ENCODE measurements at places on chromosomes 5 and 9. TPM values are rescaled to one million over a fixed set of nuclear protein-coding genes. Genes with fewer than 3 reads are reported as not detected.

Gene SLC6A7
- total RNA-seq: not detected

Gene TMC1
- total RNA-seq: 0.62 TPM

Gene GKAP1
- total RNA-seq: 14.9 TPM

Gene PCDHGA11
- 7.5 TPM for total RNA-seq

Gene BAAT
- 0.41 TPM for total RNA-seq

Gene ADGRV1
- total RNA-seq: 7.1 TPM

Gene MELK
- 9.8 TPM for total RNA-seq

Gene OR13C5
- not detected for total RNA-seq

Gene TGFBI
- total RNA-seq: 376 TPM

Gene SLIT3
- 21.4 TPM for total RNA-seq

Gene FBP1
- total RNA-seq: 4.4 TPM

Gene ADAMTSL2
- 4.3 TPM for total RNA-seq

Gene LRRC26
- total RNA-seq: 18.9 TPM

Gene OCLN
- 8.0 TPM for total RNA-seq

Gene GRM6
- total RNA-seq: not detected

Gene EFNA5
- total RNA-seq: 11.1 TPM

Gene PCDHGA5
- 6.1 TPM for total RNA-seq

Gene TAF9
- 21.7 TPM for total RNA-seq

Gene CER1
- not detected for total RNA-seq

Gene ADGRD2
- total RNA-seq: not detected

Gene DPYSL3
- total RNA-seq: 158 TPM

Gene TAS2R1
- not detected for total RNA-seq

Gene EQTN
- 0.51 TPM for total RNA-seq

Gene PPP1R26
- total RNA-seq: 19.5 TPM

Gene PCDHGB3
- total RNA-seq: 5.7 TPM

Gene AGXT2
- not detected for total RNA-seq
